ENCODE measurements at places on chromosomes 11 and 22. TPM values are rescaled to one million over a fixed set of nuclear protein-coding genes. Genes with fewer than 3 reads are reported as not detected.

The RAB38 gene
- total RNA-seq, result 3.2 TPM

The CARS1 gene
- total RNA-seq, result 88.2 TPM

The HTR3A gene
- total RNA-seq, result not detected

The SNX19 gene
- total RNA-seq, result 20.9 TPM

The FAM180B gene
- total RNA-seq, result not detected

The TIMP3 gene
- 0.07 TPM for total RNA-seq

The TPBGL gene
- 0.20 TPM for total RNA-seq

The CHRDL2 gene
- total RNA-seq, result not detected

The KCNE3 gene
- total RNA-seq, result not detected

The PHF21B gene
- 1.1 TPM for total RNA-seq

The GGTLC2 gene
- total RNA-seq, result not detected

The PYGM gene
- 3.3 TPM for total RNA-seq

The OR52I1 gene
- not detected for total RNA-seq

The CASP5 gene
- not detected for total RNA-seq

The MMP13 gene
- total RNA-seq, result not detected

The SLC35C1 gene
- 9.4 TPM for total RNA-seq

The DMC1 gene
- total RNA-seq, result 14.2 TPM

The MIOX gene
- total RNA-seq, result not detected

The CD6 gene
- 196 TPM for total RNA-seq

The PRAME gene
- total RNA-seq, result not detected

The KCTD14 gene
- total RNA-seq, result not detected

The MISFA gene
- 0.67 TPM for total RNA-seq

The AMPD3 gene
- 34.2 TPM for total RNA-seq

The MCM5 gene
- 319 TPM for total RNA-seq

The TSGA10IP gene
- total RNA-seq, result not detected

All from activated CD8-positive, alpha-beta T cell treated with anti-CD3 and anti-CD28 coated beads for 36 hours (primary cell).